Cortex of kidney (tissue), 1 donor: ENCODE measurements at places on chromosomes 2 and 18.

DNA sequence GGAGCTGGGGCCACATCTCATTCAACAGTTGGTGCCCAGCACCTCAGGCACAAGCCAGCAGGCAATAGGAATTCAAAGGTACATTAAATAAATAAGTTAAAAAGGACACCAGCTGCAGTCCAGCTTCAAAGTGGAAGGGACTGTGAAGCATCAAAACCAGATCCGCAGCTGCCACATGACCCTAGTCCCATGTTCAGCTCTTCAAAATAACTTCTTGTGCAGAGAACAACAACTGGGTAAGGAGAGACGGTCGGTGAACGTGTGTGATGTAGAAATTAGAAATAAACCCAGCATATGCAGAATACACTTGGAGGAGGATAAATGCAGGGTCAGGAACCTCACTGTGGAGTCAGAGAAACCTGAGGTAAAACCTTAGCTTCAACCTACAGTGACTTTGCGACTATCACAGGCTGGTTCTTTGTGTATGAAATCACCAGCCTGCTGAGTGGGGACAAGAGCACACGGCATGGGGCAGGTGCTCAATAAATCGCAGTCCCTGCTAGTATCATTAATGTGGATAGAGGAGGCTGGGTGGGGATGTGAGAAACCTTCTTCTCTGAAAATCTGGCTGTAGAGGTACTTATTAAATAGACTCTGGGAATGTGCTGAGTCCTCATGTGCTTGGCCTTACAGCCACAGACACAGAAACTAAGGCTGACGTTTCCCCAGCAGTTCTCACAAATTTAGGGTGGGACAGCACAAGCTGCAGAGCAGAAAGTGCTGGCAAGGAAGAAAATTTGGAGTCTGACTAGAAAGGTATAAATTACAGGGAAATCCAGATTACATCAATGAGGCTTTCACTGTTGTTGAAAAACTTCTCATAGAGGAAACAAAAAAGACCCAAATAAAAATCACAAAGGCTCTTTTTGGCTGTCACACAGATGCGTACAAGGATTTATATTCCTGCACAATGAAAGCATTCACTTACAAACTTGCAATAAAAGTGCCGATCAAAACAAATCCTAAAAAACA, 20.7 kb downstream of the FBXO15 start:
- no peak for DNase-seq

GRCh38 chr2:180943275-180943674, 37.1 kb upstream of the UBE2E3 start:
- DNase-seq, result no peak

GRCh38 chr2:106065268-106065982, 128.7 kb downstream of the UXS1 start:
- DNase-seq, result no peak

GRCh38 chr2:40129725-40130124, 322.2 kb downstream of the SLC8A1 start:
- DNase-seq, result no peak

DNA sequence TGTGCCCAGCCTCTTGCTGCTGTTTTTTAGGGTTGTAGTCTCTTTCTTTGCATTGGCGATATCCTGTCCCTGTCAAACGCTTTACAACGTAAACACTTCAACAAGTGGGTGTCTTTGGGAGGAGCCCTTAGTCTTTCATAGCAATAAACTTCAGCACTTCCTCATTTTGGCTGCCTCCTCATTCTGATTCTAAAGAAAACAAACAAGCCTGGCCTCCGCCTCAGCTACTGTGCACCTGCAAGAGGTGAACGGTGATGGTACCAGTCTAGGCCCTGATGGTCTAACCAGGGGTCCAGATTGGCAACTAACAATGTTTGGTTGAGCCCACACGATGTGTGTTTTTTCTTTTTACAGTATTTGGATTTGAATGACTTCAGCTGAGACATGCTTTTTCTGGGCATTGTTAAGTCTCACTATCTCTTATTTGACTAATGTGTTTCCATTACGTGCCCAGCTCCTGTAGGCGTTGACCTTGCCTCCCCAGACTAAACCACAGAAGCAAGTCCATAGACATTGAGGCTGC, 53.2 kb upstream of the CUL3 start:
- DNase-seq, result no peak

GRCh38 chr2:111659361-111660333, 224.3 kb downstream of the ANAPC1 start:
- DNase-seq, result no peak

- DNase-seq, result no peak
Measured at GRCh38 chr18:51453594-51453993, 256.1 kb upstream of the MEX3C start.

DNA sequence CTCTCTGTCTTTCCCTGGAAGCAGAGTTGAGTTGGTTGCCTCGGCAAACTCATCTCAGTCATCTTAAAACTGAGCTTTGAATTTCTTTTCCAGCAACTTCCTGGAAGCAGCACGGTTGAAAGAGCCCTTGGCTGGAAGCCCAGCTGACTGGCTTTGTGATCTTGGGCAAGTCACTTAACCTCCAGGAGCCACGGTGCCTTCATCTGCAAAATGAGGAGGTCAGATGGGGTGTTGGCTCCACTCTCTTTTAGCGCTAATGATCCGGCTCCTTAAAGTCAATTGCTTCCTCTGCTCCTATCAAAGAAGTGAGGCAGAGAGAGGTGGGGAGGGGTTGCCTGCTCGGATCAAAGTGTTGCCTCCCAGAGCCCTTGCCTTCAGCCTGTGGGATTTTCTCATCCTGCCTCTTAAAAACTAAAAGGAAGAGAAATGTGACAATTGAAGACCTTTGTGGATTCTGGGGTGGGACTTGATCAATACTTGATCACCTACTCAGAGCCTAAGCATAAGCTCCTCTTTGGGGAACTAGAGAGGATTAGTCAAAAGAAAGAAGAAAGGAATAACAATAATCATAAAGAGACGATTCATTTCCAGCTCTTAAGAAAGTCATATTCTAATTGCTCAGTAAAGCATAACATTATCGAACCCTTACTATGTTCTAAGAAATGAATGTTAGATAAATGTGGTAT, 86.6 kb downstream of the MYCN start:
- no peak for DNase-seq

DNA sequence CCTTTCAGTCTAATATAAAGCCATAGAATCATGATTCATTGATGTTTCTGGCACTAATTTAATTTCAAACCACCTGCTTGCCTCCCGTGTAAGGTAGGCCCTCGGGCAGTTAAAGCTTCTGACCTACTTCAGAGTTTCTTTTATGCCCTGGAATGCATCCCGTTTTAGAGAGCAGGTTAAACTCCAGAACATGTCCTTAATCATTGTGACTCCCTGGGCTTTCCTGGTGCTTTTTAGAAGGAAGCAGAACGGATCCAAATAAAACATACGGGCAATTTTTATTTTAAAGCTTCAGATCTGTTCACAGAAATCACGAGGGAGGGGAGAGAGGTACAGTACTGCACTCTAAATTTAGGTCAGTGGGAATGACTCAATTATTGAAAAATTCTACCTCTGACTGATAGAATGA, 134.8 kb downstream of the GCA start:
- DNase-seq, result no peak

DNA sequence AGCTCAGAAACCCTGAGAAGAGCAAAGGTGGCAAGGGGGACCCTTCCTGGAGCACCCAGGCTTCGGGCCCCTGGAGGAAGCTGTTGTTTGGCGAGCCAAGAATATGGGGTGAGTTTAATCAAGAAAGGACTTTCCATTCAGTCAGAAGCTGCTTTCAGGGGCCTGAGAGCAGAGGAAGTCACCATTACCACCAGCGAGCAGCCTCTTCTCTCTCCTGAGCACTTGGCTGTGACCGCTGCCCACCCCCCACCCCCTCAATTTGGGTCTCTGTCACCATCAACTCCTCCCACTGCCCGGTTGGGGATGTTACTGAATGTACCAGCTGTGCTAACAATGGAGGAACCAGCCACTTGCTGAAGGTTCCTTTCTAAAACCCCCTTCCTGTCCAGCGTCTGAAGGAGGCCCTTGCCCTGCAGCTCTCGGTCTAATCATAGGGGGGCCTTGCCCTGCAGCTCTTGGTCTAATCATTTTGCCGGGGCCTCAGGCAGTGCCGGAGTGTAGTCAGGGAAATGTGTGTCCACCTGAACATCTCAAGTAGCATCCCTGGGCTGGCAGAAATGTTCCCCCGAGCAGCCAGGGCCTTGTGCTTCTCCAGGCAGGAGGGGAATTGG, 943 bp downstream of the INPP5D start:
- no peak for DNase-seq

DNA sequence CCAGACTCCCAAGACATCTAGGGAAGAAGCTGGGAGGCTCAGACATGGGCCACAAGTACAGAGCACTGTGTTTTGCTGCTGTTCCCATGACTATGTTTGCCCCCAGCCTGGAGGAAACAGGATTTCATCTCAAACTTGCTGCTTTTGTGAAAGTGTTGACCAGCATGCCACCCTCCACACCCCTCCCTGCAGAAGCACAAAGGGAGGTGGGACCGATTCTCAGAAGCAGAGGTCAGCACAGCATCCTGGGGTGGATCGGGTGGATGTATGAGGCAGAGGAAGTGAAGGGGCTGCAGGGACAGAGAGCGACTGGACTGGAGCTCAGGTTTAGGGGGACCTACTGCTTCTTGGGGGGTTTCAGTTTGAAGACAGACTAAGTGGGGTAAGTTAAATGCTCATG, 209.2 kb downstream of the ZNF516 start:
- no peak for DNase-seq

GRCh38 chr2:230722207-230722885, 9.7 kb downstream of the CAB39 start:
- DNase-seq, result no peak

DNA sequence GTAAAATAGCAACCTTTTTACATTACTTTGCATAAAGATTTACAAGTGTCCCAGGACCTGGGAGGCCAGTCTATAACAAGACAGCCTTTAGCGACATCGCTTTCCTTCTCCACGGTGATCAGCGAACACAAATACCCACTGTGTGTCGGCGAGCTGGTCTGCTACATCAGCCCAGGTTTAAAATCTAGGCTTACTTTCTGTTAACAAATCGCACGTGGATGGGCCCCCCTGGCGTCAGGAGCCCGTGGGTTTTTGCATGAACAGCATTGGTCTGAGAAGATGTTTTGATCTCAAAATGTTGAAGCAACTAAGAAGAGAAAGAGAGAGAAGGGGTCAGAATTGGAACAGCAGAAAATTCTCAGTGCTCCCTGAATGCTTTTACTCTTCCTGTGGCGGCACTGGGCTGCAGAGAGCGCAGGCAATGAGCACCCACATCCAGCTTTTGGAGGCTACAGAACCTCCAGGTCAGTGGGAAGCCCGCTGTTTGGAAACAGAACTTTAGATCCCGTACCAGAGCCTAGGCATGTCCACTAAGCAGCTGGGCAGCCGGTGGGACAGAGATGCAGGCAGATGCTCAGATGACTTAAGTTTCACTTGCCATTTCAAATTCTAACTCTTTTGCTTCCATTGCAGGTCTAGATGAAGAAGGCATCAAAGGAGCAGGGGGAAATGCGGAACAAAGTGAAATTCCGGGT, 32.9 kb downstream of the CYP27C1 start:
- no peak for DNase-seq

DNA sequence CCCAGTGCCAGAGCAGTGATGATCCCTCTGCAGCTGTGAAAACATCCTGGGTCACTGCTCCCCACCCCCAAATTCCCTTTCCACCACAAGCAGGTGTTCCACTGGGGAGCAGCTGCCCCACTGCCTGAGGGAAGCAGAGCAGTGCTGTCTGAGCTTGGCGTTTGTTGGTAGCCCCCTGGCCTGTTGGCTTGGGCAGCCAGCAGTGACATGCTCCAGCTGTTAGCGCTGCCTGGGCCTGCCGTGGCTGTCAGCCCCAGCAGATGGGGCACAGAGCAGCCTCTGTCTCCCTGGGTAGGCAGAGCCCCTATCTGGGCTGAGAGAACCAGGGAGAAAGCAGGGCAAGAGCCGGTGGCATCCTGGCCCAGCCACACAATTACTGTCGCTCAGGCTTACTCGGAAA, 247.7 kb downstream of the GLI2 start:
- DNase-seq, result no peak

- DNase-seq, result no peak
Measured at GRCh38 chr2:15965564-15966019, 25.2 kb downstream of the MYCN start.

DNA sequence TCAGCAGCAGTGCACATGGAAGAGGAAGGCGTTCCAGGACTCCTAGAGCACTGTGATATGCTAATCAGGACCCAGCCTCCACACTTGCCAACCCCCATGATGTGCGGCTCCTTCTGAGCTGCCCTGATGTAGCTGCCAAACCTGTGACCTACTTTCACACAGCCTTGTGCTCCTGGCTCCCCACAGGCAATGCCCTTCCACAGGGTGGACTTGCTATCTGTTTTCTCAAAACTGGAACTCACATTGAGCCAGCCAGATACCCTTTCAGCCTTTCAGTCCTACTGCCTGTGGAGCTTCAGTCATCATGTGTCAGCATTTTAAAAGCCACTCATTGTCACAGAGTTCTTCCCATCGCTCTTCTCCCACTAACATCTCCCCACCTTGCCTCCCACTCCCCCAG, 181.6 kb downstream of the AFF3 start:
- DNase-seq, result no peak

- no peak for DNase-seq
Measured at GRCh38 chr2:238449909-238450417, 23.2 kb downstream of the ASB1 start.

DNA sequence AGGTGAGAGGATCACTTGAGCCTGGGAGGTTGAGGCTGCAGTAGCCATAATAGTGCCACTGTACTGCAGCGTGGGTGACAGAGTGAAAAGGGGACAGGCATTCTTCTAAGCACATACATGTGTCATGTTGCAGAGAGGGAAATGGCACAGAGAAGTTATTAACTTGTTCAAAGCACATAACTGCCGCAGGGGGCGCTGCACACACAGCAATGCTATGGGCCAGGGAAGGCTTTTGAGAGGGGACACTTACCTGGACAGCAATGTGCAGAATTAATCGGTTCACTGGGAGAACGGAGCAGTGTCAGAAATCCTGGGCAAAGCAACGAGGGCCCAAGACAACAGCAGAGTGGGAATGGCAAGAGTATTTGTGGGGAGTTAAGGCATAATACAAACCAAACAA, 2.4 kb downstream of the SCYGR8 start:
- no peak for DNase-seq

GRCh38 chr18:8549254-8549757, 59.9 kb upstream of the RAB12 start:
- DNase-seq, result no peak

GRCh38 chr2:207891086-207891844, 121.6 kb upstream of the FZD5 start:
- no peak for DNase-seq

GRCh38 chr2:177385151-177385550, 7.4 kb upstream of the AGPS start:
- no peak for DNase-seq

- no peak for DNase-seq
Measured at GRCh38 chr2:239696559-239697207, 295.9 kb upstream of the HDAC4 start.

DNA sequence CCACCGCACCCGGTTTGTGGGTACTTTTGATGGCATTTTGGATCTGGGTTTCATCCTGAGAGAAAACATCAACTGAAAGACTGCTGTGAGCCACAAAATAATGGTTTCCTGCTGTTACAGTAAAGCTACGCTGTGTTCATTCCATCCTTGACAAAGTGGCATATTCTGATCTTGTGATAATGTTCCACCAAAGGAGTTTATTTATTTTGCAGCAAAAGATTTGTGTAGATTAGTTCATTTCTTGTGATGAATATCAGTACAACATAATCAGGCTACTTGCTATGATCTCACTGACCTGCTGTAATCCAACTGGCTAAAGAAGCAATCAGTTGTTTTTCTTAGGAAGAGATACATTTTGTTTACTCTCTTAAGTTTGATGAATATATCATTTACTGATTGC, 45.0 kb downstream of the EEF1B2 start:
- DNase-seq, result no peak
